Retina (tissue), 1 donor: ENCODE measurements at places on chromosomes 5 and 9.
A peak's percentile ranks its signal among the peaks of the same experiment; 100 is the strongest.

- no peak for DNase-seq
These were observed 160.4 kb downstream of the SPATA31D1 start for GRCh38 chr9:82148901-82149461.

DNA sequence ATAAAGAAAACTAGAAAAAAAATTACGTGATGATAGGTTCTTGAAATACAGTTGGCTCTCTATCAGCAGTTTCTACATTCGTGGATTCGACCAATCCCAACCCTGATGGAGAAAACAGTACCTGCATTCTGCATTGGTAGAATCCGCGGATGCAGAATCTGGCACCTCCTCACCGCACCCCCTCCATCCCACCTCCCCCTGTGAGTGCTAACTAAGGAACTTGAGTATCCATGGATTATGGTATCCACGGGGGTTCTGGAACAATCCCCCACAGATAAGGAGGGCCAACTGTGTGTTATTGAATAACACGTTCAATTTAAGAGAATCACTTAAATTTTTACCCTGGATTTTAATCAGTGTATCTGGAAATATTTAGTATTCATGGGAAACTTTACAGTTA, 10.5 kb upstream of the PSIP1 start:
- DNase-seq = no peak

- no peak for DNase-seq
These were observed 2.0 kb upstream of the KDM3B start for GRCh38 chr5:138350563-138350890.

GRCh38 chr5:77630114-77630680, 8.3 kb downstream of the OTP start:
- peak; percentile 85 for DNase-seq

- DNase-seq = no peak
These were observed 246.5 kb downstream of the PCSK5 start for GRCh38 chr9:76136986-76137385.

GRCh38 chr9:68551191-68551590, 10.5 kb upstream of the TMEM252 start:
- no peak for DNase-seq

DNA sequence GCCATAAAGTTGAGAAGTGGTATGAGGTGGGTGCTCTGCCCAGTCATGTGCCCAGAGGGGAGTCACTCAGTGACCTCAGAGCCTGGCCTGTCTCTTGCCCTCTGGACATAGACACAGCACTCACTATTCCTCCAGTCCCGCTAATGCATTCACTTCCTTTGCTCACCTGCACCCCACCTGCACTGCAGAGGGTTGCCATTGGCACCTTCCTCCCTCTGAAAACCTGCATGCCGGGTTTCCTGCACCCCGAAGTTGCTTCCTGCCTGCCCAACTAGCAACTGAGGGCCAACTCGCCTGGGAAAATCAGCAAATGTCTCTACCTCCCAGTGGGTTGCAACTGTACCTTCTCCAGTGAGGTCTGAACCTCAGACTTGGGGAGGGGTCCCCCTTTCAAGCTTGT, 48.1 kb upstream of the SPTLC1 start:
- no peak for DNase-seq

DNA sequence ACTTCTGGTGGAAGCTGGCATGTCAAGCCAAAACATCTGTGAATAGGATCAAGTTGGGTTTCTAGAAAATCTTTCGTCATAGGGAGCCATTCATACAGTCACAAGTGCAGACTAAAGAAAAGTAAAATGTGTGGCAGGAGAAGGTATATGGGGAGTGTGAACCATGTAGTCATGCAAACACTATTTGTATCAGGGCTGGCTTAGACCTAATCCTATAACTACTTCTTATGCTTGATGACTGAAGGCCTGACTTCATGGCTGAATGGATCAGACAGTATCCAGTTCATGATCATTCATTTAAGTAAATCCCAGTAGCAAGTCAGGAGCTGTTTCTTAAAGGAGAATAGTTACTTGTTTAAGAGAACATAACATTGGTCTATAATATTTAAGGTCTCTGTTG, 63.8 kb upstream of the DAPK1 start:
- DNase-seq = no peak

- no peak for DNase-seq
These were observed 182.2 kb upstream of the ANKRD55 start for GRCh38 chr5:56415356-56415765.

DNA sequence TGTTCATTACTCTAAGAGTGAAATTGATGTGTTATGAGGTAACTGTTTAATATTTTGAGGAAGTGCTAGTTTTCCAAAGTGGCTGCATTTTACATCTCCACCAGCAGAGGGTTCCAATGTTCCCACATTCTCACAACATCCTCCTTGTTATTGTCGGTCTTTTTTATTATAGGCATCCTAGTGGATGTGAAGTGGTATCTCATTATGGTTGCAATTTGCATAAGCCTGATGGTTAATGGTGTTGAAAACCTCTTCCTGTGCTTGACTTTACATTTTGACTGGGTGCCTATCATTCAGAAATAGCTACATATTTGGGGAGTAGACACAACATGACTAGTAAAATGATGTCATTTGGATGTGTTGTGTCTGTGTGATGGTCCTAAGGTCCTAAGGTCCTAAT, 143.6 kb downstream of the MRPS30 start:
- peak; percentile 37 for DNase-seq

- DNase-seq = no peak
These were observed 114.6 kb downstream of the MTX3 start for GRCh38 chr5:79876456-79876855.

DNA sequence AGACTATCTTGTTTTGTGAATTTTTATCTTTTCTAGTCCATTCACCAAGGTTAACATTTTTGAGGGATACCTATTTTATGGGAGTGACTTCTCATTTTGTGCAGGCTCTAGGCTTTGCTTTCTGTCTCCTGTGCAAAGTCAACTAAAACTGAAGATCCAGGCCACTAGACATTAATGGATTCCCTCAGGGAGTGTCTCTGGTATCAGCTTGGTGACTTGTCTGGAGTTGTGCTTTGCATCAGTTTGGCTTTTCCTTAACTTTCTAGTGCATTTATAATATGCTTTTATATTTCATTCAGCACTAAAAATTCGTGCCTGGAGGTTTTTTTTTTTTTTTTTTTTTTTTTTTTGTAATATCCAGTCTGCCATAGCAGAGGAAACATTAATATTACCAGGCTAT, 144.2 kb downstream of the YIPF5 start:
- no peak for DNase-seq

DNA sequence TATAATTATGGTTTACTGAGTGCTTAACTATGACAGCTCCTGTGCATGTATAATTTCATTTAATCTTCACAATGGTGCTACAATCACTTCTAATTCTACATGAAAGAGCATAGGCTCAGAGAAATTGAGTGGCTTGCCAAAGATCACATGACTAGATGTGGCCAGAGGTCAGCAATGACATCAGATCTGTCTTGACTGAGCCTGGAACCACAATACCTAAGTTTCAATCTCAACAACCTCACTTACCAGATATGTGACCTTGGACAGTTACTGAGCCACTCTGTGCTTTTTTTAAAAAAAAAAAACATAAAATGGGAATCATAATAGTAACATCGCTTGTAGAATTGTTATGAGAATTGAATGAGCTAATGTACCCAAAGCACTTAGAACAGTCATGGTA, 130.7 kb downstream of the TRIM32 start:
- no peak for DNase-seq

- DNase-seq = peak; percentile 20
These were observed 7.3 kb downstream of the PITX1 start for GRCh38 chr5:135026645-135027265.

- DNase-seq = no peak
These were observed 8.0 kb downstream of the PDGFRB start for GRCh38 chr5:150147670-150148069.

DNA sequence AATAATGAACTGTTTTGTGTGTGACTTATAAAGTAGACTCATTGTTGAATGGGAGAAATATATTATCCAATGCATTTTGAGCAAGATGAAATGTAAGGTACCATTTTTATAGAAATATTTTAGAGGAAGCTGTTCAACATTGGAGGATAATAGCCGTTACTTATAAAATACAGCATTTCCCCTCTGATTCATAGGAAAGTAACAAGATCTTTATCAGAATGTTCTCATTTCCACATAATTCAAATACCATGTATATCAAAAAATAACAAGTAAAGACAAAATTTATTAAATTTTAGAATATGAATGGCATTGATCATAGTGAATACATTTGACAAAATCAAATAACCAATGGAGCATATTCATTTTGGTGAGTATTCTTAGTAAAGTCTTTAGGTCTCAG, 346.7 kb upstream of the PTGER4 start:
- no peak for DNase-seq

- DNase-seq = no peak
These were observed 41.8 kb downstream of the CAMSAP1 start for GRCh38 chr9:135865531-135865930.

DNA sequence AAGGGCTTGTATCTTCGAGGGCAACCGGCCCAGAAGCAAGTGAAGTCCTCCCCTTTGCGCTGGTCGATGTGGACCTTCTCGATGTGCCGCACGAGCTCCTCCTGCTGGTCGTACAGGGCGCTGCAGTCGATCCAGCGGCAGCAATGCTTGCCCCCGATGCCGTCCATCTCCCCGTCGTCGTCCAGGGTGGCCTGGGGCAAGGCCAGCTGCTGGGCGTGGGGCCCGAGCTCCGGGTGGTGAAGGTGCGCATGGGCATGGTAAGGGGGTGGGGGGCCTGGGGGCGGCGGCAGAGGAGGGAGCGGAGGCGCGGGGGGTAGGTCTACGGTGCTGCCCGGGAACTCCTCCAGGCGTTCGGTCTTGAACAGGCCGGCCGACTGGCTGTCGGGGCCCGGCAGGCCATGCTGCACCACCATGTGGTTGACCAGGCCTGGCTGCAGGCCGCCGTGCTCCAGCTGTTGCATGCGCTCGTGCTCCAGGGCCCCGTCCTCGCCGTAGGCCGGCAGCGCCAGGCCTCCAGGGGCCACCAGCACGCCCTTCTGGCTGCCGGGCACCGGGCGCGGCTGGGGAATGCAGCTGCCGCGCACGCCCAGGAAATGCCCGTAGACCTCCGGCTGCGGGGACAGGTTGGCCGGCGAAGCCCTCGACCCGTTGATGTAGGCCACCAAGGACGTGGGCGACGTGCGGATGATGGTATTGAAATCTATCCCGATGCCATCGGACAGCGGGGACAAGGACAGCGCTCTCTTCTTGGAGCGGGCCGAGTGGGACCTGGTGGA, 181.8 kb downstream of the GLIS3 start:
- DNase-seq = no peak

DNA sequence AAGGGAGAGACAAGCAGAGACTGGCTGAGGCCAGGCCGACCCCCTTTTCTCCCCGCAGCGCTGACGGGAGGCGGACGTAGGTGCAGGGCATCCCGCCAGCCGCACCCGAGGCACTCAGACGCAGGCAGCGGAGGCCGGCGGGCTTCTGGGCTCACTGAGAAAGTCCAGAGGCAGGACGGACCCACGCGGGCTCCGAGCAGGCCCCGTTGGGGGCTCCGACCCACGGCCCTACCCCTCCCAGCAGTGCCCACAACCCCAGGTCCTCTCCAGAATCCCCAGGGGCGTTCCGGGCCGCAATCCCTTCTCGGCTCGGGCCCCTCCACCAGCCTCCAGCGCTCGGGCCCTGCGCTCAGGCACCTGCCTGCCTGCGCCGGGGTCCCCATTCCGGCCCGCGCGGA, 543 bp downstream of the MTMR12 start:
- peak; percentile 86 for DNase-seq

- DNase-seq = no peak
These were observed 273.4 kb downstream of the KCNN2 start for GRCh38 chr5:114634967-114635901.

DNA sequence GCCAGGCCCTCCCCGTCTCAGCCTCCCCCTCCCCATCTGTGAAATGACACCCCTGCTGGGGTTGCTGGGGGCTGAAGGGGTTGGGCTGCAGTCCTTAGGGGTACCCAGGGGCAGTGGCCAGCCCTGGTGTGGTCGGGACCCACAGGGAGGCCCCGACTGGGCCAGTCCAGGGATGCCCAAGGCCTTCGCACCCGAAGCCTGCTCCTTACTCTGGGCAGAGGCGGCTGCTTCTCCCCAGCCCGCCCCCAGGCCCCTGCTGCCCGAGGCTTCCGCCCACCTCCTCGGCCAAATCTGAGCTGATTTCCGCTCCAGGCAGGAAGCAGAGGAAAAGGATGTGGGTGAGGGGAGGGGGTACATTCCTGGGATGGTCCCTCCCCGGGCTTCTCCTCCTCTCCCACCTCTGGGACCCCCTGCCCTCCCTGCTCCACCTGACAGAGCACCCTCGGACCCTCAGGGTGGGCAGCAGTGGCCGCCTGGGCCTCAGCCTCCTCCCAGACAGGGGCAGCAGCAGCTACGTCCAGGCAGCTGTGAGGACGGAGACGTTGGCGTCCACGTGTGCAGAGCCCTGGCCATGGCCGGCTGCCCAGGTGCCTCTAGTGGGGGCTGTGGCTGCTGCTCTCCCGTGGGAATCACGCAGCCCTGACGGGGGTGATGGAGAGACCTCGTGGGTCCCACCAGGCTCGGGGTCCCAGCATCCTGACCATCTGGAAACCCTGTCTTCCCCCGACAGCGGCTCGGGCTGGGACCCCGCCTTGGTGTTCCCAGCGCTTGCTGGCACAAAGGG, 4.2 kb upstream of the NRARP start:
- peak; percentile 36 for DNase-seq

DNA sequence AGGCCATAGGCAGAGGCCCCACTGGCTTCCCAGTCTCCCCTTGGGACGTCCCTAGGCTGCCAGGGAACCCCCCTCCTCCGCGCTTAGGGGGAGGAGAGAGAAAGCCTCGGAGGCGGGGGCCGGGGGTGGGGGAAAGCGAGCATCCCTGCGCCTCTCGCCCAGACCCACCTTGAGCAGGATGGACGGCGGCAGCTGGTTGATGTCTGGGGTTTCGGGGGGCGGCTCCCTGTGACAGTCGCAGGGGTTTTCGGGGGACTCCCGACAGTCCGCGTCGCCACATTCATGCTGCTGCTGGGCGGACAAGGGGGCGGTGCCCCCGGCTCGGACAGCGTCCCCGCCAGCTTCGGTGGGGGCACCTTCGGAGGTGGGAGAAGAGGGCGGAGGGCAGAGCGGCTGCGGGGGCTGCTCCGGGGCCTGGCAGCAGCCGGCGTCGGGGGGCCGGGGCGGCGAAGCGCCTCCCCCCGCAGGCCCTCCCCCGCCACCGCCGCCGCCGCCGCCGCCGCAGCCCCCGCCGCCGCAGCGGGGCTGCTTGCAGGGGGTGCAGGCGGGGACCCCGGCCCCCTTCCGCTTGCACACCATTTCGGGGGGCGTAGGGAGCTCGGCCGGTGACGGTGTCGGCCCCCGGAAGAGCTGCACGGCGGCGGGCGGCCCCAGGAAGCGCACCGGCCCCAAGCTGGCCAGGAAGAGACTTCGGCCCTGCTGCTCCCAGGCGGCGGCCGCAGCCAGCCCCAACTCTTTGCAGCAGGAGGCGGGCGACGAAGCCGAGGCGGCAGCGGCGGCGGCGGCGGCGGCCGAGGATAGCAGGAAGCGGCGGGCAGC, 1.2 kb downstream of the FBXL17 start:
- DNase-seq = peak; percentile 65

DNA sequence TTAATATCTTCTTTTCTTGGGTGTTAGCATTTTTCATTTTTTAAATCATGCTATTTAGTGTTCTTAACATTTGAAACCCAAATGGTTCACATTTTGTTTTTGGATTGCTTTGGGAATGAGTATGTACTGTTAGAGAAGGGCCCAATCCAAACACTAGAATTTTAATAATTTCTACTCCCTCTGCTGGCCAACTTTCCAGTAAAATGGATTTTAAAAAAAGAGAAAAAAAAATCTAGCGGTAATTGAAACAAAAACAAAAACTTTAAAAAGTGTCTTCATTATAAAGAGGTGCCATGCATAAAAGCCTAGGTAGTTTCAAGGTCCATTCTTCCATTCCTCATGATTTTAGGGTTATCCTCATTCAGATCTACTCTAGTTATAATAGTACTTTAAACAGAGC, 32.1 kb upstream of the RICTOR start:
- no peak for DNase-seq
